Activated CD4-positive, alpha-beta T cell treated with anti-CD3 and anti-CD28 coated beads, Interleukin-2, amount 10 ng/mL, durations not matched to agents 7 days and 5 days (primary cell): ENCODE measurements at places on chromosomes 11 and 22. TPM values are rescaled to one million over a fixed set of nuclear protein-coding genes. Genes with fewer than 3 reads are reported as not detected.
A peak's percentile ranks its signal among the peaks of the same experiment; 100 is the strongest.

OR8D2 gene
- total RNA-seq = not detected

LDHAL6A gene
- not detected for total RNA-seq

- H3K36me3 ChIP-seq = no peaks in the 10 kb centered on the region
- H3K27me3 ChIP-seq = no peaks in the 10 kb centered on the region
- no peak overlapping the region for H3K27ac ChIP-seq
Measured at GRCh38 chr11:127451861-127452260, 451.3 kb upstream of the KIRREL3 start.

GRCh38 chr22:45428391-45429385 is 15.2 kb downstream of the RIBC2 start:
- DNase-seq = no peak
- H3K36me3 ChIP-seq = peaks cover 3% of the 10 kb centered on the region
- no peak overlapping the region for H3K4me3 ChIP-seq
- H3K27ac ChIP-seq = no peak overlapping the region

DNA sequence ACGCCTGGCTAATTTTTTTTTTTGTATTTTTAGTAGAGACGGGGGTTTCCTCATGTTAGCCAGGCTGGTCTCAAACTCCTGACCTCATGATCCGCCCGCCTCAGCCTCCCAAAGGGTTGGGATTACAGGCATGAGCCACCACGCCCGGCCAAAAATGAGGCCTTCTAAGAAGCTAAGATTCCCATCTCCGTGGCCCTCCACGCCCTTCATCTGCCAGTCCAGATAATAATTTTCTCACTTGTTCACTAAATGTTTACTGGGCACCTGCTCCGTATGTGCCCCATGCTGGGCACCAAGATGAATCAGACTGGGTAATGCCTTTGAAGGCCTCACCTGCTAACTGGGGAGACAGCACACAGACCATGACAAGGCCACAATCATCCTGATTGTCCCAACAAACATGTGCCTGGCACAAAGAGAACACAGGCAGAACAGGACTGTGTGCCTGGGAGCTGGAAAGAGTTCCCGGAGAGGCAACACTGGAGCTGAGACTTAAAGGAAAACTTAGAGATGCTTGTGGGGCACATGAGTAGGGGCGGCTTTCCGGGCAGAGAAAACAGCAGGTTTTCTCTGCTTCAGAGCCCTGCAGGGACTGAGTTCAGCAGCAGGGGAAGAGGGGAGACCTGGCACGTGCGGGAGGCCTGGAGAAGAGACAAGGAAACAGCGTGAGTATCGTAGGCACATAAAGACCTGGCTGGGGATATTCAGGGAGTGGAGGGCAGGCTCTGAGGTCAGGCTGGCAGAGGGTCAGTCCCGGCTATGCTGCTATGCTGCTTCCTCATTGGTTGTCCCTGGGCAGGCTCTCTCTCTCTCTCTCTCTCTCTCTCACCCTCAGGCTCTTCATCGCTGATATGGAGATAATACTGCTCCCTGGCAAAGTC is 2.4 kb downstream of the KIAA0930 start:
- no peak overlapping the region for H3K27ac ChIP-seq
- no peaks in the 10 kb centered on the region for H3K27me3 ChIP-seq
- peaks cover 34% of the 10 kb centered on the region for H3K4me1 ChIP-seq

- no peak overlapping the region for H3K27ac ChIP-seq
- no peak overlapping the region for H3K4me3 ChIP-seq
- H3K36me3 ChIP-seq = no peaks in the 10 kb centered on the region
- no peaks in the 10 kb centered on the region for H3K4me1 ChIP-seq
- H3K27me3 ChIP-seq = peaks cover under 1% of the 10 kb centered on the region
Measured at GRCh38 chr11:87405843-87406242, 368.1 kb downstream of the TMEM135 start.

- no peak overlapping the region for H3K4me3 ChIP-seq
- H3K36me3 ChIP-seq = peaks cover 38% of the 10 kb centered on the region
- H3K27me3 ChIP-seq = no peaks in the 10 kb centered on the region
- no peak overlapping the region for H3K27ac ChIP-seq
- DNase-seq = no peak
Measured at GRCh38 chr11:44191322-44192016, 96.0 kb downstream of the EXT2 start.

- no peaks in the 10 kb centered on the region for H3K4me1 ChIP-seq
- no peak overlapping the region for H3K27ac ChIP-seq
- H3K4me3 ChIP-seq = no peak overlapping the region
- no peak for DNase-seq
- peaks cover 6% of the 10 kb centered on the region for H3K27me3 ChIP-seq
Measured at GRCh38 chr11:27381238-27381666, 18.2 kb upstream of the CCDC34 start.

- peaks cover 42% of the 10 kb centered on the region for H3K4me1 ChIP-seq
- H3K36me3 ChIP-seq = peaks cover 6% of the 10 kb centered on the region
- peak overlapping the region; percentile 77 for H3K4me3 ChIP-seq
- no peaks in the 10 kb centered on the region for H3K27me3 ChIP-seq
Measured at GRCh38 chr11:126355926-126356897, 726 bp downstream of the ST3GAL4 start.

GRCh38 chr11:27266125-27266524 is 96.9 kb downstream of the CCDC34 start:
- no peak overlapping the region for H3K4me3 ChIP-seq
- no peaks in the 10 kb centered on the region for H3K36me3 ChIP-seq

- H3K27ac ChIP-seq = no peak overlapping the region
- DNase-seq = no peak
- H3K4me1 ChIP-seq = no peaks in the 10 kb centered on the region
- H3K36me3 ChIP-seq = no peaks in the 10 kb centered on the region
Measured at GRCh38 chr22:27501191-27501936, 300.2 kb downstream of the MN1 start.
